NCI-H2227 treated with DMSO at 0.1 percent for 48 hours (cell line): ENCODE measurements at places on chromosomes 4 and X.

- no peak for DNase-seq
Measured at GRCh38 chr4:8472158-8472688, 31.6 kb downstream of the TRMT44 start.

DNA sequence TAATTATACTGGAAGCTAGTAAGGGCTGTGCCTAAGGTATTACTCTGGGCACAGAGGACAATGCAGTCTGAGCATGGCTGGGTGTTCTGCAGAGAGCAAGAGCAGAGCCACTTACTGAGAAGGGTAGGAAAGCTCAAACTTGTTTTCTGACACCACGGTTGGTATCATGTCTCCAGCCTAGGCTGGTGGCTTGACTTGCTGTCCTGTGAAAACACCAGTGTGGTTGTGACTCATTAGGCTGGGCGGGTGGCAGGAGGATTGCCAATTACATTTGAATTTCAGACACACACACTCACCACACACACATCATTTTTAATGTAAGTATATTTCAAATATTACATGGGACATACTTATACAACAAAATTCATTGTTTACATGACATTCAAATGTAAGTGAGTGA lies 19.7 kb upstream of the MTM1 start:
- DNase-seq: no peak

GRCh38 chr4:167265231-167265630 lies 30.9 kb upstream of the SPOCK3 start:
- DNase-seq: no peak

- no peak for DNase-seq
Measured at GRCh38 chr4:2212831-2213230, 29.1 kb downstream of the HAUS3 start.
